ENCODE measurements at places on chromosomes 12 and 14.

DNA sequence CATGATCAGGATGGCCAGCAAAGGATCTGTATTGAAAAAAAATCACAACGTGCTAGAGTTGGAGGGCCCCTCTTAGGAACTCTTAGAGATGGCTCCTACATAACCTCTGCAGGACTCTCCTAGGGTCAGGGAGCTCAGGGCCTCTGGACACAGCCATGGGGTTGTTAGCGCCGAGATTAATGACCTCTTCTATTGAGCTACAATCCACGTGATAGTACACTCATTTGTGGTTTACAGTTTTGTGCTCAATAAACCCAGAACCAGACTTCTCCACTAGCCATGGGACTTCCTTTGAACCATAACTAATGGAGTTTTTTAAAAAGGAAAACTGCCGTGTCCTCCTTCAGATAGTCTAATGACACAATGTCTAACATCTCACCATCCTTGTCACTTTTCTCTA is 29.6 kb upstream of the HDAC7 start:
- DNase-seq: no peak

GRCh38 chr12:109900752-109901580 is 892 bp downstream of the TCHP start:
- DNase-seq: no peak

GRCh38 chr14:35052637-35053036 is 6.6 kb downstream of the FAM177A1 start:
- DNase-seq: no peak

DNA sequence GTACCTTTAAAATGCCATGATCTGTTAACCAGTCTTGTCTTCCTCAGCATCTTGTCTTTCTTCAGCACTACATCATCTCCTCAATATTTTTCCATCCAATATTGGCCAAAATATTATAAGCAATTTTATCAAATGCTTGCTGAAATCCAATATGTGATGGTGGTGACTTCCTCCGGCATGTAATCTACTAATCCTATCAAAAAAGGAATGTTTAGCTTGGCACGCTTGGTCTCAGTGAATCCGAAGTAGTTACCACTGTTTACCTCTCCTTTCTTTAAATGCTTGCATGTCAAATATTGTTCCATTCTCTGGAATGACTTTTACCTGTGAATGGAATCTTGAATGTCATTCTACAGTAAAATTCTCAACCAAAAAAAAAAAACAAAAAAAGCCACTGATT is 72.3 kb upstream of the EEA1 start:
- DNase-seq: no peak

DNA sequence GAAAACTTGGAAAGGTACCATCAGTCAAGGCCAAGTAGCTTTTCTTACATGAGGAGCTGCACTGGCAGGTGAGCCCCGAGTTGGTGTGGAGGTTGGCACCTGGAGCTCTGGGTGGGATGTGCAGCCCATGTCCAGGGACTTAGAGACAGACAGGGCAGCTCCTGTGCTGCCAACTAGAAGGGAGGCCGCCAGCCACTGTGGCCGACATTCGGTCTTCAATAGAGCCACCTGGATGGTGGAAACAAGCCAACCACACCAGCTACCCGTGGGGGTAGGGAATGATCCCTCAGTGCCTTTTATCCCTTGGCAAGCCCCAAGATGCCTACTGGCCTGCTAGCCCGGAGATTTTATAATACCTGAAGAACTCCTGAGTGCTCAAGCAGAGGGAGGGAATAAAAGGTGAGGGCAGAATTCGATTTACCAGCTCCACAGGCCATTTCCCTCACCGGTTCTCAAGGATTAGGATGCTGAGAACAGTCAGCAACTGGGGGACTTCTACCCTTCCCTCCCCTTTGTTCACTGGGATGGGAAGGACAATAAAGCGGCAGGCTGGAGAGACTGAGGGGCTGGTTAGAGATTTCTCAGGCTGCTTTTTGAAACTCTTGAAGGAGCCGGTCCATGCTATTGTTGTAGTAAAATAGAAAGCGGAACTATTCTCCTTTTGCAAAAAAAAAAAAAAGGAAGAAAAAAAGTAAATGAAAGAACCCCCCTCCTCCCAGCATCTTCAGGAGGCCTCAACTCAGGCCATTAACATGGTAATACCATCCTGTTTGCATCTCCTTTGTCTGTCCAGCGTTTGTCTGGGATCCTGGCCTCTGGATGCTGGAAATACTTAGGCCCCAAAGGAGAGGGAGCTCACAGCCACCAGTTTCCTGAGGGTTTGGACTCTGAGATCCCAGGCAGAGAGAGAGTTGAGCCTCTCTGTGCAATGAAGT is 321.6 kb downstream of the ZFP36L1 start:
- no peak for DNase-seq

- no peak for DNase-seq
Observed at GRCh38 chr12:47085815-47086252, 6.1 kb upstream of the AMIGO2 start.

DNA sequence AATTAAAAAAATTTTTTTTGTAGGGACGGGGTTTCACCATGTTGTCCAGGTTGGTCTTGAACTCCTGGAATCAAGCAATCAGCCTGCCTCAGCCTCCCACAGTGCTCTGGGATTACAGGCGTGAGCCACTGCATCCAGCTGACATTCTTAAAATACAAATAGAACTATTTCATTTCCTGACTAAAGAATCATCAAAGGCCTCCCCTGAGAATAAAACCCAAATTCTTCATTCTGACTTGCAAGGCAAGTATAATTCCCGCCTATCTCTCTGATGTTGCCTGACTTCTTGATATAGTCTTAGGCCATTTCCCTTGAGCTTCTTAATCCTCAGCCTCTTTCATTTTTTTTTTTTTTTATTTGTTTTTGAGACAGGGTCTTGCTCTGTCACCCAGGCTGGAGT is 4.4 kb upstream of the BICD1 start:
- no peak for DNase-seq

DNA sequence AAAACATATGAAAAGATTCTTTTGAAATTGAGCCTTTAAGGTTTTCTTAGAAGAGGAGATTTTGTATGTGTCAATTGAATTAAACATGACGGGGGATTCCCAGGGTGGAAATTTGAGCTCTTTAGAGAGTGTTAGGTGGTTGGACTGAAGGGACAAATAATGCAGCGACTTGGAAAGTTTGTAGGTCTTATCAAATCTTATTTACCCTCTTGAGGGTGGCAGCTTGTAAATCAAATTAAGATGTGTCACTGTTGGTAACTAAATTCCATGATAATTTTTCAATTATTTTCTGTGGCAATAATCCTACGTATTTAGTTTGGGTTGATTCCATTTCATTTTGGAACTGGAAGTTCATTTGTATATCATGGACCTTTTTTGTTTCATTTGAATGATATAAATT is 33.7 kb upstream of the LRIG3 start:
- DNase-seq: no peak

GRCh38 chr12:46450279-46450748 is 77.7 kb upstream of the SLC38A2 start:
- no peak for DNase-seq

- no peak for DNase-seq
Observed at GRCh38 chr12:19227190-19227879, 97.8 kb downstream of the PLEKHA5 start.

DNA sequence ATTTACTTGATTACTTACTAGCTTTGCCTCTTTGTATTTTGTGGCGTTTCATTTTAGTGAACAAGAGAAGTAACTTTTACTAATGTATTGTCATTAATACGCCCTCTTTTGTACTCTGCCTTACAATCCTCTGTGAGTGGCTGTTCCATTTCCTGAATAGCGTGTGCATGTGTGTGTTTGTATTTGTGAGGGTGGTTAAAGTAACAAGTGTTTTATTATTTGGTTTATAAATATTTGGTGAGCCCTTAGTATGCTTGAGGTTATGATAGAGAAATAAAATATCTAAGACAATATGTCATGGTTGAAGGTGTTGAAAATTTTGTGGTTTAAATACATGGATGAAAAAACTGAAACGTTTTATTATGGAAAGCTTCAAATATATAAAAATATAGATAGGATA is 71.7 kb upstream of the REP15 start:
- no peak for DNase-seq

- DNase-seq: no peak
Observed at GRCh38 chr14:99966912-99967311, 98.3 kb upstream of the EVL start.

DNA sequence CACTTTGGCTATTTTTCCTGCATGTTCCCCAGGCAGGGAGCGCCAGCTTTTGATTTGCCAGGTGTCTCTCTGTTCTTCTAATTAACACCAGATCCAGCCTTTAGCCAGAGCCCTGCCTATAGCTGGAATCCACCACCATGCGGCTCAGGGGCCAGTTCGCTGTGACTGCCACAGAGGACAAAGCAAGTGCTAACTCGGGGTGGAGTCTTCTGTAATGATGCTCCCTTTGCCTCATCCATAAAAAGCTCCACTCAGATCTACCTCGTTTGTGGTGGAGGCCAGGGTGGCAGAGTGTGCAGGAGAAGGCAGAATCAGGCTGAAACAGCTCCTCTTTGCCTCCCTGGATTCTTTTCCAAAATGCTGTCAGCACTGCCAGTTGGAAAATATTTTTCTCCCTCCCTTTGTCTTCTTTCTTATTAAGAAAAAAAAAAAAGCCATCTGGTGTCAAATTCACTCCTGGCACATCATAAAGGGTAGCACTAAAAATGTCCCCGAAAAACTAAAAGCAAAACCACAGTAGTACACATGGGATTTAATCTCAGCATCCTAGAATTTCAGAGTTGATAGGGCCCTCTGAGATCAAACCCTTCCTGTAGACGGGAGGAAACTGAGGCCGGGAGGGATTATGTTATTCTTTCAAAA is 18.0 kb upstream of the CTDSP2 start:
- no peak for DNase-seq

DNA sequence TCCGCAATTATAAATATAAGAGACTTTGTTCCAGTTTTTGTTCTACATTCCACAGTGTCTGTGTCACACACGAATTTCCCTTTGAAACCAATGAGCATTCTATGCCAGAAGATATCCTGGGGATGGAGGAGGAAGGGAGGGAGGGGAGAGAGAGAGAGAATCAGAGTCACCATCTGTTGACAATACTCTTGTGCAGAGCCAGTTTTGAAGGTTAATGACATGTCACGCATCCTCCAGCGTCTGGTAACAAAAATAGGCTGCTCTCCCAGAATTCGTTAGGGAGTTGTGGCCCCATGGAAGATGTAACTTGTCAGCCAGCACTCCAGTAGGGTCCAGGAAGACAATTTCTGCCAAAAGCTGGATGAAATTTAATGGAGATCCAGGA is 213.5 kb upstream of the KRR1 start:
- DNase-seq: no peak

- no peak for DNase-seq
Observed at GRCh38 chr12:1267243-1267642, 276.2 kb downstream of the ERC1 start.

- no peak for DNase-seq
Observed at GRCh38 chr14:69493038-69493437, 8.5 kb downstream of the PLEKHD1 start.

DNA sequence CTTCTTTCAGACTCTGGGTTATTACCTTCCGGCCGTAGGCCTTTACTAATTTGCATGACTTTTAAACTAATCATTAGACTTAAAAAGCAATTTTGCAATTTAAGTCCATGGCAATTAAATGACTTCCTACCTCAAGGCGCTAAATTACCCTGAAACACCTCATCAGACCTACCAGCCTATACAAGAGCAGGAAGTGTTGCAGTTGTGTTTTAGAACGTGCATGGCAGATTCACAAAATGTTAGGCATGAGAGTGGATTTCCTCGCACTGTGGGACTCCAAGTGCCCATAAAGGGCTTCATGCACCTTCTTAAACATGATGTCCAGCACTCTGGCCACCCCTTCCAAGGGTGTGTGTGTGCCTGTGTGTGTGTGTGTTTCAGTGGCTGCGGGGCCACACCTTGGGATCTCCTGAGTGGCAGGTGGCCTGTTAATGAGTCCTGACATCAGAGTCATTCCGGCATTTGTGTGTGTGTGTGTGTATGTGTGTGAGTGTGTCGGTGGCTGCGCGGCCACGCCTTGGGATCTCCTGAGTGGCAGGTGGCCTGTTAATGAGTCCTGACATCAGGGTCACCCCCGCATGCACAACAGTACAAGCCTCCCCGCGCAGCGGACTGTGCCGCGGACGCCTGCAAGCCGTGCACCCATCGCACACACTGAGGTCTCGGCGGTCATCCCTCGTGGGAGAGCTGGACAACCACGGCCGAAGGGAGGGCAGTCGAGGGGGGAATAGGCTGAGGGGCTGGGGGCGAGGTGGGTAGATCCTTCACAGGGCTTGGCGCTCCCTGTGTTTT is 900 bp downstream of the C2CD5 start:
- no peak for DNase-seq

- no peak for DNase-seq
Observed at GRCh38 chr12:32756476-32757066, 874 bp upstream of the YARS2 start.

GRCh38 chr12:62516927-62517326 is 50.3 kb downstream of the MON2 start:
- no peak for DNase-seq

DNA sequence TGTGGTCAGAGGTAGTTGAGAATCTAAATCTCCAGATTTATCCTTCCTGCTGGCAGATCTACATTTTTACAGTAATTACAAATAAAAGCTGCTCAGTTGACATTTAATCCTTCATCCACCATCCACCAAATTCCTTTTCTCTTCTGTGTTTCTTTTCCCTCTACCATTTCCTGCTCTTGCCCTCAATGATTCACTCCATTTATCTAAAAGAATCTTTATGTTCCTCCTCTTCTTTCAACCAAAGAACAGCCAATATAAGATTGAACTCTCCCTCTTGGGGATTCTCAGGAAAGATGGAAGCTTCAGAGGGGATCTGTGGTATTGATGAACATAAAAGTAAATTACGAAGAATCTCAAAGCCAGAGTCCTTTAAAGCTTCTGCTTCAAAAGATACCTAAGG is 4.4 kb downstream of the MAP4K5 start:
- no peak for DNase-seq

DNA sequence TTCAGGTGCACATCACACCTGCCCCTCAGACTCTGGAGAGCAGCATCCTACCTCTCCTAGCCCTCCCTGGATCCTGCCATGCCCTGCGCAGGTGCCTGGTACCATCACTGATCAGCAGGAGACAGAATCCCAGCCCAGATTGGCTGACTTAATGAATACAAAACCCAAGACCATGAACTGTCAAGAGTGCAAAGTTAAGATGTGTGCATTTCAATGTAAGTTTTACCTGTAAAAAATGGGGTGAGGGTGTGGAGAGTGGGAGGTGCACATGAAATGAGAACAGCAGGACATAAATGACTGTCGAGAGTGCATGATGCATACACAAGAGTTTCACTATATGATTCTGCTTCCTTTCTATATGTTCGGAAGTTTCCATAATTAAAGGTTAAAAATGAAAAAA is 57.9 kb upstream of the GPR68 start:
- no peak for DNase-seq

DNA sequence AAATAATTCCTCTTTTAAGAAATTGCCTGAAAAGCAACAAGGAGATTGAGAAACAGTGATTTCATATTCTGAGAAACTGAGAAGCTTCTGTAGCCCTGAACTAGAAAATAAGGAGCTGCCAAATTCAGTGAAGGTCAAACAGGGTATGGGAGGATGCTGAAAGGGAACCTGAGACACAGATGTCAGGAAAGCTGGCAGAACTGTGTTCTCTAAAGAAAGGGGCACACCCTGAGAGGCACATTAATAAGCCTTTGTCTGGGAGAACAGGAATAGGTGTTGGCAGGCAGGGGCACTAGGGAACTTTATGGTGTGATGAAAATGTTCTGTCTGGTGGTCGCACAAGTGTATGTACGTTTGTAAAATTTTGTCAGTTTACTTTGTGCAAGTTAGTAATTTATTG is 29.6 kb downstream of the VRK1 start:
- DNase-seq: no peak
